Activated CD4-positive, alpha-beta T cell treated with anti-CD3 and anti-CD28 coated beads, Interleukin-2, amount 50 U/mL, for 48 hours (primary cell): ENCODE measurements at places on chromosomes 3 and 15.

GRCh38 chr3:55477306-55478303 lies 9.5 kb downstream of the WNT5A start:
- no peak for DNase-seq

GRCh38 chr3:108159105-108159504 lies 63.1 kb downstream of the IFT57 start:
- no peak for DNase-seq

- DNase-seq = no peak
Measured at GRCh38 chr3:159798951-159799350, 189.7 kb upstream of the IL12A start.

GRCh38 chr15:83163032-83163431 lies 44.6 kb downstream of the HDGFL3 start:
- no peak for DNase-seq
